LNCaP clone FGC (cell line): ENCODE measurements at places on chromosomes 7 and 10.

DNA sequence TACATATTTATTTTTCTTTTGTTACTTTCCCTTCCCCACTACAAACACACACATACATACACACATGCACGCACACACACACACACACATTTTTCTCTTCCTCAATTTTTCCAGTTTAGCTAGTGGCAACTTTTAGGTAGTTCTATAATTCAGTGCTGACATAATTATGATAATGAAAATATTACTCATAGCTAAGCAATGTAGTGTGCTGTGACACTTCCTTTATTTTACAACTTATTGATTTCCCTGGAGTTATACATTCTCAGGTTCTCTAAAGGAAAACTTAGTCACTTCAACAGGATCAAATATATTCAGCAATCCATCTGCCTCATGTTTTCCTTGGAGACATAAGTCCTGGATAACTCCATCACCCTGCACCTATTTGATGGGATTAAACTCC, 151.6 kb downstream of the CACNA2D1 start:
- DNase-seq, result no peak

- no peak for DNase-seq
Observed at GRCh38 chr7:261341-262250, 28.4 kb upstream of the FOXL3 start.

DNA sequence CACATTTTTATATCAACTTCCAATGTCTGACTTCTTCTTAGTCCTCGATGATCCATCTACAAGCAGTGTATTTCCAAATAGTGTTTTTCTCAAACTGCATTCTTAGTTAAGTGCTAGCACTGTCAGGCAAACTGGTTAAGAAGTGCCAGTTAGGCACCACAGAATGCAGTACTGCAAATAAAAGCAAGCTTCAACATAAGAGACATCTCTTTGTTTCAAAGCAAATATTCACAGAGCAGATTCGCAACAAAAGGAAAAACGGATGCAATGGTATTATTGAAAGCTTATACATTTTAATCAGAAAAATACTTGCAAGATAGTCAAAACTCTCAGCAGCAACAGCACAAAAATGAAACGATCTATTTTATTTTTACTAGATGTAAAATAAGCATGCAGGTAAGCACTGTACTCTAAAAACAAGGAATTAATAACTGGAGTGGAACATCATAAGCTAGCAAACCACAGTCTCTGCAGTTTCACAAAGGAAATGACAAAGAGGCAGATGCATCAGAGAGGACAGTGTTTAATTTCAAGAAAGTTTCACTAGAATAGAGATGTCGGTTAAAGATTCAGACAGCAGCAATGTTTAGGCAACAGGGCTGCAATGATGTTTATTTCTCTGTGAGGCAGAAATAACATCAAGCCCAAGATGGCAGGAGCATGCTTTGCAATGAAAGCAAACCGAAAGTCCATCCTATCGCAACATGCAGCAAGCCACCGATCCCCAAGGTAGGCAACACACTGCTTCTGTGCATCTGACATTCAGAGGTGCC, 82.0 kb downstream of the FGFR2 start:
- no peak for DNase-seq

DNA sequence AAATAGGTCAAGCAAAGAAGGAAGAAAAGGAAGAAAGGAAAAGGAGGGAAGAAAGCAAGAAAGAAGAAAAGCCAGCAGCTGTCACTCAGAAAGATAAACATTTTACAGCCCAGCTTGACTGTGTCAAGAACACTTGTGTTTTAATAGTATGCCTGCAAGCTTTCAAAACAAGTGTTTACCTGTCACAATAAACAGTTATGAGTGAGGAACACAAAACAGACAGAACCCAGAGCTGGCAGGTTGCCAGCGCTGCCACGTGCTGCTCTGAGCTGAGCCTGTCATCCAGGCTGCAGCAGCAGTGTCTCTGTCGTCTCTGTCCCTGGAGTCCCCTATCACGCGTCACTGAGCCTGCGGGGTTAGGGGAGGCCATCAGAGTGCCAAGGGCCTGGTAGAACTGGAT, 827.6 kb upstream of the AUTS2 start:
- DNase-seq, result no peak

- DNase-seq, result no peak
Observed at GRCh38 chr10:79491143-79491835, 21.0 kb upstream of the EIF5AL1 start.

DNA sequence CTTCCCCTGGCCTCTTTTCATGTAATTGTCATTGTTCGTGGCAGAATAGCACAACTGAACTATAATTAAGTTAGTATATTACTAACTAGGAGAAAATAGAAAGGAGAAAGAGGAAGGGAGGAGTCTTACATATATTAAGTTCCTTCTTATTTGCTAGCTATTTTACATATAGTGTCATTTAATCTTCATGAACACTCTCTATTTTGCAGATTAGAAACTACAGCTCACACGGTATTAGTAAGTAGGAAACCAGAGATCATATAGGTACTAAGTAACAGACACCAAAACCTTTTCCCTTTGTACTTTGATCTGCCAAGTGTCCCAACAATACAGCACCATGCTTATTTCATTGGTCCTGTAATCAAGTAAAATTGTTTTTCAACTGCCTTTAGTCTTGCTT, 202.4 kb upstream of the HPS1 start:
- no peak for DNase-seq

GRCh38 chr7:120033114-120033513, 239.9 kb upstream of the KCND2 start:
- no peak for DNase-seq

DNA sequence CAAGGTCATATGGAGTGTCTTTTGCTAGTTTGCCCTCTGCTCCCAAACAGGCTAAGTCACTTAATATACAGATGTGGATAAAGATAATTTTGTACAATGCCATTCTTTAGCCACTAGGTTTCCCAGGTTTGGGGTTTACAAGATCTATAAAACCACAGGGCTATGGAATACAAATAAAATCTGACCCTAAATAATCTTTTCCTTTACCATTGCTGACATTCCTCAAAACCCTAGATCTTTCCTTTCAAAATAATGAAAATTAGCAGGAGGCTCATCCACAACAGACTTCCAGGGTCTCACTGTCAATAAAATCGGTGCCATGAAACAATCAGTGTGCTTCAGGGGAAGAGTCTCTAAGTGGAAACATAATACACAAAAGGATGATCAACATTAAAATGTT, 148.4 kb downstream of the CPEB3 start:
- DNase-seq, result no peak

GRCh38 chr7:44128721-44129582, 5.6 kb upstream of the POLD2 start:
- DNase-seq, result no peak

DNA sequence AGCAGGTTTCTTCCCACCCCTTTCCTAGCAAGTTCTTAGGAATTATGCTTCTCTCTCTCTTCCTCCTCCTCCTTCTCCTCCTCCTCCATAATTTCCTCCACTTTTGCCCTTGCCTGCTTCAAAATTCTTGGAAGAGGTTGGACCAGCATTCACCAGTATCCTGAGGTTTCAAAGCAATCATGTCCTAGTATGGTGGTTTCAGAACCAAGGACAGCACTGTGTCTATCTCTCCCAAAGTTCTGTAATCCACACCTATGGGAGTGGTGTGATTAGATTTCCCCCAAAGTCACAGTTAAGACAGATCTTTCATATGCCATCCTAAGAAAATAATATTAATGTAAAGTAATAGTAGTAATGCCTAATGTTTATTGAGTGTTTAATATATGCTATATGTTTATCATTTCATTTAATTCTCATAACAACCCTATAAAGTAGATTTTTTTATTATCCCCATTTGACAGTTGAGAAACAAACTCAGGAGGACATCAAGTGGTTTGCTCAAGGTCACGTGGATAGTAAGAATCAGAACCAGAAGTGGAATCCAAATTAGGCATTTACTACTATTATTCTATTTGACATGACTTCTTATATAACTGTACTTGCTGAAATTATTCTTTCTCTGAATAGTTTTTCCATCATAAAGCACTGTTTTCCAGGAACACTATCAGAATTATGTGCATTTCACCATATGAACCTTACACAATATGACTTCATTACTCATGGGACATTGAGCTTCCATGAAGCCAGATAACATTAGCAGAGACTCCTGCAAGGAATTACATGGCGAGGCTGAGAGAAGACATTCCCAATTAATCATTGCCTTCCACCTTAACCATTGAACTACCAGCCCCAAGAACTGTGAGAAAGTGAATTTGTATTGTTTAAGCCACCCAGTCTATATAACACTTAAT, 91.4 kb downstream of the IPMK start:
- peak; percentile 6 for DNase-seq

GRCh38 chr10:60914690-60915141, 29.3 kb downstream of the RHOBTB1 start:
- DNase-seq, result no peak

- DNase-seq, result no peak
Observed at GRCh38 chr10:72511459-72511858, 114.4 kb downstream of the MICU1 start.

- DNase-seq, result peak; percentile 21
Observed at GRCh38 chr7:23357190-23358093, 58.3 kb downstream of the MALSU1 start.
